ENCODE measurements at places on chromosomes 6 and 20. TPM values are rescaled to one million over a fixed set of nuclear protein-coding genes. Genes with fewer than 3 reads are reported as not detected.

GRCh38 chr20:57380081-57380750 lies 11.0 kb upstream of the RBM38 start:
- DNase-seq: no peak

- DNase-seq: no peak
Observed at GRCh38 chr20:38063911-38064530, 30.5 kb downstream of the RPRD1B start.

The SYCP2L gene
- total RNA-seq: not detected

The SYTL3 gene
- 42.7 TPM for total RNA-seq

The PSORS1C1 gene
- total RNA-seq: not detected

GRCh38 chr6:142071981-142072380 lies 60.7 kb upstream of the GJE1 start:
- no peak for DNase-seq

DNA sequence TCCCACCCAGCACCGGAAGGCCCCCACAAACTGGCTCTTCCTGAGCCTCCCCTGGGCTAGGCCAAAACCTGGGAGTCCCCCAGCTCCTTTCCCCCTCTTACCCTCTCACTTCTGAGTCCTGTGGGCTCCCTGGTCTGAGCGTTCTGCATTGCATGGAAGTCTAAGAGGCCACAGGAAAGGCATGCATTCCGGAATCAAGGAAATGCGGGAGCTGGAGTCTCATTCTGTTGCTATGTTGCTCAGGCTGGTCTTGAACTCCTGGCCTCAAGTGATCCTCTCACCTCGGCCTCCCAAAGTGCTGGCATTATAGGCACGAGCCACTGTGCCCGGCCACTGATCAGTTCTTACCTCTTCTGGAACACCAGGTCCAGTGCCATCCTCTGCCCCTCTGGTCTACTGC lies 45.9 kb downstream of the UBE2V1 start:
- DNase-seq: no peak

DNA sequence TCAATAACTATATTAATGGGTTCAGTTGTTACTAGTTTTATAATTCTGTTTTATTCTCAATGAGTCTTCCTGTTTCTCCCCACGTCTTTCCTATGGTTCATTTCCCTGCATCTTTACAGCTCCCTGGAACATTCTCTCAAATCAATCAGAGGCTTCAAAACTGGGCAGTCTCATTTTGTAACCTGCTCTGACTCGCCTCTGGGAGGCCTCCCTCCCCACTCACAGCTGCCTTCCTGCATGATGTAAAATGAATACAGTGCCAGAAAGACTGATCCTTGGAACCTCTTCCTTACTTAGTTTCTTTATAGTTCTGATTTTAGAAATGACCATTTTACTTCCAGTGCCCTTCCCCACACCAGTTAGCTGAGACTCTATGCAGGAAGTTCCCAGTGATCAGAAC lies 103.9 kb downstream of the ESR1 start:
- no peak for DNase-seq

- DNase-seq: no peak
Observed at GRCh38 chr20:53171065-53171464, 198.9 kb downstream of the TSHZ2 start.

DNA sequence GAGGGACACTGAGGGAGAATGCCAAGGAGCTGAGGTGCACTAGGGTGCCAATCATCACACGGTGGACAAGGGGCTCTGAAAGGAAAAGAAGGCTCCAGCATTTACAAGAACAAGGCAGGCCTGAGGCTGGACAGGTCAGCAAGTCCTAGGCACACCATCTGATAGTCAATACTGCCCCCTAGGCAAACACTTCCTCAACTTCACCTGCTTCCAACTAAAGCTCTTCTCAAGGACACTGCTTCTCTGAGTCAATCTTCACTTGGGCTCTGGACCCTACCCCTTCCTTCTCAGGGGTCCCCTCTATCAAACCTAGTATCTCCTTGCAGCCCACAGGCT lies 37.7 kb upstream of the SLC4A11 start:
- no peak for DNase-seq

- no peak for DNase-seq
Observed at GRCh38 chr20:49916146-49917002, 1.0 kb upstream of the SPATA2 start.

GRCh38 chr20:24744747-24745146 lies 204.3 kb upstream of the CST7 start:
- DNase-seq: no peak

- no peak for DNase-seq
Observed at GRCh38 chr6:139586273-139586672, 211.8 kb upstream of the CITED2 start.

The TSHZ2 gene
- total RNA-seq: 26.1 TPM

DNA sequence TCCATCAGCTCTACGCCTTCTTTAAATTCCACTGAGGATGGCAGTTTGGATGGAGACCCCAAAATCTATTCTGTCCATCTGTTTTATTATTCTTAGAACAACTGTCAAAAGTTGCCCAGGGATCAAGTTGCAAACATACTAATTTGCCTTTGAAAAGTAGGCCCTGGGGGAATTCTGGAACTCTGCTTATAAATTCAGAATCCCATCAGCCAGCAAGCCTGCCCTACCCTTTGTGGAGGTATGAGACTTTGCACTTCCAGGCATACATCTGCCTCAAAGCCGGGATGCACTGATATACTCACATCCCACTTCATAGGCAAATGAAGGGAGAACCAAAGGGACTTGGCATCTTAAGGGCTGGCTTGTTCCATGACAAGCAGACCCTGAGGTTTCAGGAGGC lies 93.6 kb downstream of the INSM1 start:
- no peak for DNase-seq

GRCh38 chr6:111057074-111057752 lies 30.1 kb upstream of the SLC16A10 start:
- DNase-seq: no peak

GRCh38 chr6:30684386-30685156 lies 1.9 kb downstream of the PPP1R18 start:
- DNase-seq: peak; percentile 48

GRCh38 chr6:94367316-94367715 lies 948.0 kb upstream of the EPHA7 start:
- no peak for DNase-seq

- DNase-seq: no peak
Observed at GRCh38 chr6:42532038-42532669, 31.7 kb upstream of the UBR2 start.

DNA sequence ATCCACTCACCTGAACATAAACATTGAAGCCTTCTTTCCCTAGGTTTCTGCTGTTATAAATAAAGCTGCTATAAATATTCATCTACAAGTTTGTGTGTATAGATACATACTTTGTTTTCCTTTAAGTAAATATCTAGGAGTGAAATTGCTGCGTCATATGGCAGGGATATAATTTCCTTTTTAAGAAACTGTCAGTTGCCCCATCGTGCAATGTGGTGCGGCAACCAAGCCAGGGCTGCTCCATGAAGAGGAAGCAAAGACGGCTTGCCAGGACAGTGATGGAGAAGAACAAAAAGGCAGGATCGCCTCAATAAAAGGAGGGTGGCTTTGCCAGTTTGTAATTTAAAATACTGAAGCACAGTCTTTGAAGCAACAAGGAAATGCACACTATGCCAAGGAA lies 36.6 kb downstream of the CITED2 start:
- DNase-seq: no peak

The C20orf144 gene
- 0.19 TPM for total RNA-seq

- no peak for DNase-seq
Observed at GRCh38 chr6:835476-836160, 142.7 kb upstream of the EXOC2 start.

- DNase-seq: no peak
Observed at GRCh38 chr6:161489626-161490306, 215.9 kb upstream of the AGPAT4 start.

- DNase-seq: no peak
Observed at GRCh38 chr6:20154753-20155152, 57.5 kb downstream of the MBOAT1 start.

GRCh38 chr6:2497922-2498623 lies 252.6 kb downstream of the MYLK4 start:
- no peak for DNase-seq

The BPIFB1 gene
- not detected for total RNA-seq

DNA sequence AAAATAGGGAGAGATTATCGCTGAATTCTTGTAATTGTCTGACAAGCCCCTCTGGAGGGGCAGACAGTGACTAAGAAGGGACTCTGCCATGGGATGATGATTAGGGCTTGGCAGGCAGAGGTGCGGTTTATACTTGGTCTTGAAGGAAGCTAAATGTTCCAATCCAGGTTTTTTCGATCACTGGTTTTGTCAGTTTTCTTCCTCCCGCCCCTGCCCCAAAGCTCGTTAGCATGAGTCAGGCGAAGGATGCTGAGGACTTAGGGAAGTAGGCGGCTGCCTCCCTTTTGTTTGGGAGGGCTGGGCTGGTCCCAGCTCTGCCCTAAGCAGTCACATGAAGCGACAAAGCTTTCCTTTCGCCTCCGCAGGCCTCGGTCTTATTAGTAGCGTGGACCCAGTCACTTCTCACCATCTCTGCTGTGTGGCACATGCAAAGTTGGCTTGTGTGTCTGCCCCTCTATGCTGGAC lies 314.2 kb downstream of the CDC5L start:
- DNase-seq: no peak

DNA sequence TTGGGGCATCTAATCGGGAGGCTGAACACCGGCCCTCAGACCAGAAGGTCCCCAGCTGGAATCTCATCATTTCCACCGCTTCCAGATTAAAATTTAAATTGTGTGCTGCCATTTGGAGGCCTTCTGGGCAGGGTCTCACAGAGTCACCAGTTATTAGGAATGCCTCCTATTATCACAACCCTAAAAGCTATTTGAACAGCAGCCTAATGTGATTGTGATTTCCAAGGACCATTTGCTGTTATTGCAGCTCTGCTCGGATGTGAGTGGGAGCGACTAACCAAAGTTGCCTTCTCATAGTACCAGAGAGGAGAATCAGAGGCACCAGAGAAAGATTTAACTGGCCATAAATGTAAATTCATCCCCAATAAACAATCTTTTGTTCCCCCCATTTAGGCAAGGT lies 277.3 kb downstream of the RNF144B start:
- DNase-seq: no peak

GRCh38 chr6:12869816-12870432 lies 153.4 kb downstream of the PHACTR1 start:
- no peak for DNase-seq

DNA sequence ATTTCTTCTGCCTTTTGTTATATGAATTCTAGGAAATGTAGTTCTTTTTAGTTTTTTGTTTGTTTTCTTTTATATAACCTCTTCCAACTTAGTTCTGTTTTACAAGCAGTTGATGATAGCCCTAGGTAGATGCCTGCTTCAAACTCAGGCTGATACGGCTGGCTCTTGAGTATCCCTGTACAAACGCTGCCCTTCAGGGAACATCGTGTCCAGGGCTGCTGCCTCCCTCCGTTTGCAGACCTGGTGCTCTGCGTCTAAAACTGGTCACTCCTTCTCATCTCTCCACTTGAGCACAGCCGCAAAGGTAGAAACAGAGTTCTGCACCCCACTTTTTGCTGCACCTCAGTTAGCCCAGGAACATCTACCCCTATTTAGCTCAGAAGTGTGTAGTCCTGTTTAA lies 310.1 kb downstream of the PRL start:
- DNase-seq: no peak

The ZBP1 gene
- 40.1 TPM for total RNA-seq

GRCh38 chr6:27267857-27268434 lies 20.4 kb downstream of the PRSS16 start:
- DNase-seq: no peak

GRCh38 chr6:13467216-13467600 lies 20.2 kb downstream of the GFOD1 start:
- DNase-seq: no peak

DNA sequence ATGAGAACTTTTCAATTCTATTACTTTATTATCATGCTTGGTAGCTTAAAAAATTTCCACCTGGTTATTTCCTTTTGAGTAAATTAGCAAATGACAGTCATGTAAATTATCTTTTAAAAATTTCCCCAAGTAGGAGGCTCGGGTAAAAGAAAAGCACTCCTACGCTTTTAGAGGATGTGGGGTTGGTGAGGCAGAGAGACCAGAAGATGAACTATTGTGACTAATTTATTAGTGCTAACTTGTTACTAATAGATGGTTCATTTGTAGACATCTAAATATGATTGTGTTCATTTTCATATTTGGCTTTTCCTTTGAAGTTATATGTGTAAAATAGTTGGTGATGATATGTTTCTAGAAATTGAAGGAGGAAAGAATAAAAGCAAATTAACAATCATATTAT lies 27.0 kb downstream of the ZNF292 start:
- DNase-seq: no peak

- DNase-seq: no peak
Observed at GRCh38 chr6:11413117-11413687, 124.3 kb upstream of the TMEM170B start.

The LY6G5C gene
- 0.67 TPM for total RNA-seq

The CLDN20 gene
- not detected for total RNA-seq

GRCh38 chr20:23311947-23312506 lies 38.6 kb upstream of the NXT1 start:
- no peak for DNase-seq

The EHMT2 gene
- total RNA-seq: 36.6 TPM

The ULBP1 gene
- 0.08 TPM for total RNA-seq

The EGFL8 gene
- total RNA-seq: 13.1 TPM

GRCh38 chr20:10670501-10671220 lies 3.1 kb downstream of the JAG1 start:
- DNase-seq: no peak

DNA sequence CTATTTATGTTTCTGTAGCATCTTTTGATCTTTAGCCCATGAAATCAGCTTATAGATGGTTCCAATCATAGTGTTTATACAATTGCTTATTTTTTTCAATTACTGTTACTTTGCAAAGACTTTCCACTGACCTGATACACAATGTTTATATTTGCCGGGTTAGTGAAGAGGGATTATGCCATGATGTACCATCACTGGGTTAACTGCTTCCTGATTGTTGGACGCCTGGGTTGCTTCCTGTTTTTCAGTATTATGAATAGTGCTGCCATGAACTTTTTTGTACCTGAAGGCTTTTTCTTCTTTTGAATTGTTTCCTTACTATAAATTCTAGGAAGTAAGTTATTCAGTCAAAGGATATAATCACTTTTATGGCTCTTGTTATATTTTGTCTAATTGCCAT lies 6.9 kb downstream of the MANBAL start:
- no peak for DNase-seq

Data from CD4-positive, alpha-beta T cell (primary cell).